ENCODE measurements at places on chromosomes 5 and 9. TPM values are rescaled to one million over a fixed set of nuclear protein-coding genes. Genes with fewer than 3 reads are reported as not detected.

DNA sequence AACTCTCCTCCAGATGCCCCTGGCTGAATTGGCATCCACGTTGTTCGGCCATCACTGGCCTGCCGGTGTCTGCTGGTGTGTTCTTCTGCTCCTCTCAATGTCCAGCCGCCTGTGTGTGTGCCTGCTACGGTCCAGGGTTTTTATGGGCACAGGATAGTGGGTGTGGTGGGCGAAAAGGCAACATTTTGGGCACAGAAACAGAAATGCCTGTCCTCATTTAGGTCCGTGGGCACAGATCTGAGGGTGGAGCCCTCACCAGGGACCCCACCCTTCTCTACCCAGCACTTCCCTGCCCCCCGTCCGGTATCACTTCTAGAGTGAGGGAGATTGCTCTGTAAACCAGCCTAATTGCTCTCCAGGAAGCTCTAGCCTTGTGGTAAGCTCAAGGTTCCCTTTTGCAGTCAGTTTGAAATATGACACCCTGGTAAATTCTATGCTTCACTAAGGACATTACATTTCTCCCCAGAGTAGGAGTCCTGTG, 410.1 kb downstream of the MAT2B start:
- H3K27me3 ChIP-seq = no peaks in the 10 kb centered on the region
- H3K4me3 ChIP-seq = no peak overlapping the region
- H3K27ac ChIP-seq = peak overlapping the region; percentile 25
- no peak for DNase-seq
- peaks cover 16% of the 10 kb centered on the region for H3K4me1 ChIP-seq

DNA sequence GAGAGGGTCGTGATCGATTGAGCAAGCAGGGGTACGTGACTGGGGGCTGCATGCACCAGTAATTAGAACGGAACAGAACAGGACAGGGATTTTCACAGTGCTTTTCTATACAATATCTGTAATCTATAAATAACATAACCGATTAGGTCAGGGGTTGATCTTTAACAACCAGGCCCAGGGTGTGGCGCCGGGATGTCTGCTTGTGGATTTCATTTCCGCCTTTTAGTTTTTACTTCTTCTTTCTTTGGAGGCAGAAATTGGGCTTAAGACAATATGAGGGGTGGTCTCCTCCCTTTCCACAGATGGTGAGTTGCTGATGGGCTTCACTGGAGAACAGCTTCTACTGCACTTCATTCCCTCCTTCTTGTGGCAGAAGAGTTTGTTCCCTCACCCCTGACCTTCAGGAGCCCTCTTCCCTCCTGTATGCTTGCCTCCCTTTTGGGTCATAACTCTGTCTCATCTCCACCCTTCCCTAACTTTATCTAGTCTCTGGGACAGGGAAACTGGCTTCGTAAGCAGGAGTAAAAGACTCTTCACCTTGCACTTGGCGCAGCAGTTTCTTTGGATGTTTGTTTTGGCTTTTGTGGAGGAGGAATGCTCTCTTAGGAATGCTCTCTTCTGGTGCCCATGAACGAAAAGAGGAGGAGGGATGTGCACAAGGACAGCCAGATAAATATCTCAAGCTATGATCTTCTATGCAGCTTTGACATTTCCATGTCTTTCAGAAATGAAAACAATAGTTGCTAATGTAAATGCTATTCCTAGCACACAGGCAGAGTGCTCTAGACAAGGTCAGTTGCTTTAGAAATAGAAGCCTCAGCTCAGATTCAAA, 139.8 kb upstream of the RPS23 start:
- H3K36me3 ChIP-seq = no peaks in the 10 kb centered on the region
- H3K27me3 ChIP-seq = no peaks in the 10 kb centered on the region
- no peaks in the 10 kb centered on the region for H3K4me1 ChIP-seq
- H3K27ac ChIP-seq = no peak overlapping the region
- H3K4me3 ChIP-seq = no peak overlapping the region
- DNase-seq = no peak

DNA sequence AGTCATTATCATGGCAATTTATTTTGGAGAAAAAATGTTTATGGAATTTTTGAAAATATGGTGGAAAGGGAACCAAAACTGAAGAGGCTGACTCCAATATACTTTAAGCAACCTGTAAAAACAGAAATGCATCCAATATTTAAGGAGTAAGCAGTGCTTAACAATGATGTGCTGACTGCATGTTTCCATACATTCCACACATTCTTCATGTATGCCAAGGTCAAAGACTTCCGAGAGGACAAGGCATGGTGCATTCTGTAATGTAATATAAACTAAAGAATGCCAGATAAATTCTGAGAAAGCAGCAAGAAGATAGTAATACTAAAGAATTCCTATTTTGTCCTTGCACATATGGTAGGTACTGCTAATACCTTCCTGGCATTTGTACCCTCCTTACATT, 2015.9 kb upstream of the CDH9 start:
- no peak for DNase-seq
- no peak overlapping the region for H3K27ac ChIP-seq
- H3K4me3 ChIP-seq = no peak overlapping the region
- no peaks in the 10 kb centered on the region for H3K36me3 ChIP-seq

DNA sequence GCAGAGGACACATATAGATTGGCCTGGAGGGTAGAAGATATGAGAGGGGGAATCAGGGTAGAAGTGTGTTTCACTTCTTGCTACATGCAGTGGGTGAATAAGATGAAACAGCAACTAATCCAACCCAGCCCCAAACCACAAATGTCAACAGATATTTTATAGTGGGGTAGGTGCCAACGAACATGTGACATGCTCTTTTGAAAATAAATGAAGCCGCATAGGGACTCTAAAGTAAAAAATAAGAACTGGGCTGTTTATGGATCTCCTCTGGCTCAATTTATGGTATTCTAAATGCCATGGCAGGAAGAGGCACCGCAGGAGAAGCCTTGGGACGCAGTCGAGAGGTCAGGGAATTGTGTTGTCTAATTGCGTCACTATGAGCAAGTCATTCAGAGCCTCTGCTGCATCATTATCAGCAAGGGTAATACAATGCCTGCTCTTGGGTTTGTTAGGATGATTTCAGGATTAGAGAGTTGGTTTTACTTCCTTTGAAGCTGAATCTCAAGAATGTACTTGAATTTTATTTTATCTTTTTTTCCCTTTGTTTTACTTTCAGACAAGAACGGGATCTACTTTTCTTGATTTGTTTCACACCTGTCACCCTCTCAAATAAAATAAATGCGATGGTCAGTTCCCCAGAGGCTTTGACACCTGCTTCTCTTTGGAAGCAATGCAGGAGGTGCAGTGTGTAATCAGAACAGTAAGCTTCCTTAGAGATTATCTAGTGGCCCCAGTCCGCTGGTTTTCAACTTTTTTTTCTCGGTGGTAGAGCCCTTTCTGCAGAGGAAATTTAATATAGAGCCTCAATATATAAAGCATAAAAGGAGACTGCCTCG, 375.6 kb upstream of the CLINT1 start:
- no peak overlapping the region for H3K4me3 ChIP-seq
- no peaks in the 10 kb centered on the region for H3K27me3 ChIP-seq
- H3K4me1 ChIP-seq = peaks cover 12% of the 10 kb centered on the region
- H3K36me3 ChIP-seq = no peaks in the 10 kb centered on the region
- no peak for DNase-seq

DNA sequence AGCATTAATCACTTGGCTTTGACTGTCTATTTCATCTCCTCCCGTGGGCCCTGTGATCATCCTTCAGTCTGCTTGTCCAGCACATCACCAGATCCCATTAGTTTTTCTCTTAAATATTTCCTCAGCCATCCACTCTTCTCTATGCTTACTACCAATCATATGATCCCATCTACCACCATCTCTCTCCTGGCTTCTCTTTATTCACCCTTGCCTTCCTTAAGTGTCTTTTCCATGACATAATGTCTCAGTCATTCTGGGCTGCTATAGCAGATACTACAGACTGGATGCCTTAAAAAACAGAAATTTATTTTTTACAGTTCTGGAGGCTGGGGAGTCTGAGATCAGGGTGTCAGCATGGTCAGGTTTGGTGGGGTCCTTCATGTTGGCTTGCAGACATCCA, 208.4 kb upstream of the PPP1R2B start:
- DNase-seq = no peak
- H3K4me1 ChIP-seq = no peaks in the 10 kb centered on the region
- H3K27me3 ChIP-seq = no peaks in the 10 kb centered on the region

- H3K27ac ChIP-seq = no peak overlapping the region
- H3K4me1 ChIP-seq = no peaks in the 10 kb centered on the region
- DNase-seq = no peak
- no peaks in the 10 kb centered on the region for H3K36me3 ChIP-seq
- no peaks in the 10 kb centered on the region for H3K27me3 ChIP-seq
These were observed 179.1 kb upstream of the GNA14 start for GRCh38 chr9:77827104-77827784.

DNA sequence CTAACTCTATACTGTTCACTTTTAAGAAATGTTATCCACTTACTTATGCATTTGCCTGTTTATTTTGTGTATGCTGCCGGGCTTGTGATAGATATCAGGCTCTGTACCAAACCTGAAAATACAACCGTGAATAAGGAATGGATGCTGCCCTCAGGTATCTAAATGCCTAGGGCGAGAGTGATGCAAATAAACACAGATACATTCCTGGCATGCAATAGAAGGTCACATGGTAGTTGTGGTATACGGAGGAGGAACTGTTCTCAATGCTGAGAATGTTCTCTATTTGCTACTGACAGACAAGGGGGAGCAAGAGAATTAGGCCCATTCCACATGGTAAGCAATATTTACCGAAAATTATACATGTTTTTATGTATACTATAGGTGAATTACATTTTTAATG, 227.8 kb downstream of the ICE1 start:
- no peaks in the 10 kb centered on the region for H3K36me3 ChIP-seq
- DNase-seq = no peak
- no peak overlapping the region for H3K4me3 ChIP-seq
- no peak overlapping the region for H3K27ac ChIP-seq
- no peaks in the 10 kb centered on the region for H3K4me1 ChIP-seq
- no peaks in the 10 kb centered on the region for H3K27me3 ChIP-seq

- peaks cover 4% of the 10 kb centered on the region for H3K36me3 ChIP-seq
- H3K4me3 ChIP-seq = no peak overlapping the region
These were observed 206.6 kb downstream of the DENND1A start for GRCh38 chr9:123723135-123723875.

GRCh38 chr5:100746730-100747129, 156.4 kb downstream of the ST8SIA4 start:
- H3K27me3 ChIP-seq = no peaks in the 10 kb centered on the region
- no peaks in the 10 kb centered on the region for H3K36me3 ChIP-seq
- DNase-seq = no peak

- no peaks in the 10 kb centered on the region for H3K27me3 ChIP-seq
- no peak overlapping the region for H3K4me3 ChIP-seq
- DNase-seq = no peak
- H3K27ac ChIP-seq = no peak overlapping the region
- no peaks in the 10 kb centered on the region for H3K36me3 ChIP-seq
- H3K4me1 ChIP-seq = no peaks in the 10 kb centered on the region
These were observed 1167.6 kb downstream of the CDH12 start for GRCh38 chr5:21685522-21685921.

GRCh38 chr9:137114613-137115393, at the start of gene DPP7:
Gene DPP7, minus strand, starts transcription at chr9:137114733. Its CDS starts 20 bp downstream, at chr9:137114713.
- peaks cover 27% of the 10 kb centered on the region for H3K4me1 ChIP-seq
- H3K4me3 ChIP-seq = peak within 1 kb of the TSS; percentile 52
- peak; percentile 77 for DNase-seq
- peaks cover 3% of the 10 kb centered on the region for H3K36me3 ChIP-seq
- H3K27me3 ChIP-seq = no peaks in the 10 kb centered on the region

DNA sequence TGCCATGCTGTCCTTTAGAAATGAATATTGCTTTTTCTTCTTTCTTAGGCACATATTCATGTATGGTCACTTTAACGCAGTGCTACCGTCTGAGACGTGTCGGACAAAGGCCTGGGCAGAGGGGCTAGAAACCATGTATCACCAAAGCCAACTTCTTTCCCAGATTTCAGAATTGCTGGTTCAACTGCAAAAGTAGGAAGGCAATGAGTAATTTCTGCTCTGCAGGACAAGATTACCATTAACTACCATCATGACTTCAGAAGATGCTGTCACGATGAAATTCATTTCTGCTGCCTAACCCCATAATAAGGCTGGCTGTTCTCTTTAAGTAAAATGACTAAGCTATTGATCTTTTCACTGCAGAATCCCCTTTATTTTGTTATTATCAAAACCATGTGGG, 306.7 kb downstream of the PDE4D start:
- H3K4me3 ChIP-seq = no peak overlapping the region
- no peaks in the 10 kb centered on the region for H3K36me3 ChIP-seq
- no peak overlapping the region for H3K27ac ChIP-seq

- no peaks in the 10 kb centered on the region for H3K27me3 ChIP-seq
- H3K27ac ChIP-seq = no peak overlapping the region
- DNase-seq = no peak
- no peak overlapping the region for H3K4me3 ChIP-seq
These were observed 11.1 kb upstream of the CCIN start for GRCh38 chr9:36158122-36158521.

DNA sequence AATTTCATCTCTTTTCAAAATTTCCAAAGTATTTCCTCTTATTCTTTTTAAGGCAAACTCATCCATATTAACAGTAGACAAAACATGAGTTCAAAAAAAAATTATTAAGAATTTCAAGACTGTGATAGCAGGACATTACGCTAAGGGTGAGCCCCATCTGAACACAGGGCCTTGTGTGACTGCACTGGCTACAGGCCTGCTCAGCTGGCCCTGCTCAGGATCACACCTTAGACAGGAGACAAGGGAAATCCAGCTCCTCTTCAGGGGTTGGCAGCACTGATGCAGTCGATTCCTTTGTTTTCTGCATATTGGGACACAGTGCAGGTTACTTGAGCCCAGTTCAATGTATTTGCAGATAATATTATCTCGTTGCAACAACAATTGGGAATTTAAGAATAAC, 444.7 kb downstream of the PLK2 start:
- no peaks in the 10 kb centered on the region for H3K27me3 ChIP-seq
- H3K27ac ChIP-seq = no peak overlapping the region
- no peaks in the 10 kb centered on the region for H3K36me3 ChIP-seq
- DNase-seq = no peak
- H3K4me1 ChIP-seq = no peaks in the 10 kb centered on the region
- no peak overlapping the region for H3K4me3 ChIP-seq

- no peak overlapping the region for H3K4me3 ChIP-seq
- no peaks in the 10 kb centered on the region for H3K4me1 ChIP-seq
- H3K27me3 ChIP-seq = no peaks in the 10 kb centered on the region
- no peak overlapping the region for H3K27ac ChIP-seq
- DNase-seq = no peak
These were observed 288.6 kb upstream of the DAB2 start for GRCh38 chr5:39713250-39713916.

GRCh38 chr5:177526191-177526590, 9.4 kb upstream of the DDX41 start:
- no peak for DNase-seq
- H3K4me3 ChIP-seq = no peak overlapping the region
- H3K4me1 ChIP-seq = no peaks in the 10 kb centered on the region
- H3K27ac ChIP-seq = no peak overlapping the region

GRCh38 chr9:19023078-19023477, 9.9 kb downstream of the SAXO1 start:
- H3K27ac ChIP-seq = no peak overlapping the region
- H3K4me1 ChIP-seq = no peaks in the 10 kb centered on the region
- H3K36me3 ChIP-seq = no peaks in the 10 kb centered on the region
- no peak for DNase-seq
- H3K4me3 ChIP-seq = no peak overlapping the region
- H3K27me3 ChIP-seq = no peaks in the 10 kb centered on the region

The IFNA21 gene
- total RNA-seq = not detected

The SLCO4C1 gene
- 0.43 TPM for total RNA-seq

The CHSY3 gene
- not detected for total RNA-seq

The PDLIM4 gene
- not detected for total RNA-seq

The TRIM14 gene
- total RNA-seq = 85.3 TPM

The ACOT12 gene
- 0.22 TPM for total RNA-seq

The WDR31 gene
- 1.2 TPM for total RNA-seq

Measured in T-cell (primary cell).